ENCODE measurements at places on chromosomes 4 and X. TPM values are rescaled to one million over a fixed set of nuclear protein-coding genes. Genes with fewer than 3 reads are reported as not detected.

Gene PPP2R3B
- polyA plus RNA-seq: 16.7 TPM

Gene NAP1L2
- polyA plus RNA-seq: 0.34 TPM

Gene STAG2
- polyA plus RNA-seq: 73.5 TPM

Gene SPARCL1
- polyA plus RNA-seq: not detected

Gene CCDC110
- polyA plus RNA-seq: 0.92 TPM

Gene CT45A10
- polyA plus RNA-seq: not detected

Gene PRIMPOL
- polyA plus RNA-seq: 19.8 TPM

Gene KLHL13
- not detected for polyA plus RNA-seq

Gene PHKA2
- 7.7 TPM for polyA plus RNA-seq

GRCh38 chr4:76420188-76420761 lies 666 bp downstream of the CCDC158 start:
- H3K4me3 ChIP-seq: peak overlapping the region; percentile 55
- H3K27ac ChIP-seq: no peak overlapping the region
- no peak for DNase-seq
- H3K36me3 ChIP-seq: no peaks in the 10 kb centered on the region
- peaks cover 19% of the 10 kb centered on the region for H3K27me3 ChIP-seq
- peaks cover 14% of the 10 kb centered on the region for H3K4me1 ChIP-seq

GRCh38 chrX:65451663-65452062 lies 82.9 kb downstream of the LAS1L start:
- peak; percentile 6 for DNase-seq
- no peak overlapping the region for H3K4me3 ChIP-seq
- H3K4me1 ChIP-seq: peaks cover 4% of the 10 kb centered on the region
- no peaks in the 10 kb centered on the region for H3K36me3 ChIP-seq
- H3K27me3 ChIP-seq: no peaks in the 10 kb centered on the region
- H3K27ac ChIP-seq: no peak overlapping the region

- H3K4me1 ChIP-seq: peaks cover 44% of the 10 kb centered on the region
- peak; percentile 52 for DNase-seq
- no peaks in the 10 kb centered on the region for H3K36me3 ChIP-seq
- no peaks in the 10 kb centered on the region for H3K27me3 ChIP-seq
Observed at GRCh38 chrX:37825215-37825842, 22.0 kb downstream of the DYNLT3 start.

DNA sequence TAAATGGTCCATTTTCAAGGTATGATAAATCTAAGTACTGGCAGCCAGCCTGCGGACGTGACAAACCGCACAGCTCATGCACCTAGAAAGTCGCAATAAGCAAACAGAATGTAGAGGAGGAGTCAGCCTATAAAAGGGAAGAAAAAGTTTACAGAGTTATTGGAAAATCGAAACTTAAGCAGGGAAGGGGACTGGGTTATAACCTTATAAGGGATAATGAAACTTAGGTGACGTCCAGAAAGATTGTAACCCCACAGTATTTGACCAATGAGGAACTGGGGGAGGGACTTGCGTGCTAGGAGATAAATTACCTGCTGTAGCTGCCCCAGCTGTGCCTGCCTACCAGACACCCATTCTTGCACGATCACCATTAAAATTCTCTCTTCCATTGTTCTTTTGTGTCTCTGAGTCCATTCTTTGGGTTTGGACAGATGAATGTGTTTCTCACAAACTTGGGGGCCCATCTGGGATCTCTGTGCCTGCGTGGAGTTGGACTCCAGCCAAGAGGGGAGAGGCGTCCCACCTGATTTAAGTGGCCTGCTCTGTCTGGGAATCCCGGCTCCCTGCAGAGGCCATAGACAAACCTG lies 61.0 kb downstream of the ZCCHC12 start:
- DNase-seq: no peak
- H3K27ac ChIP-seq: no peak overlapping the region
- H3K4me3 ChIP-seq: no peak overlapping the region
- no peaks in the 10 kb centered on the region for H3K36me3 ChIP-seq
- H3K27me3 ChIP-seq: peaks cover 34% of the 10 kb centered on the region
- no peaks in the 10 kb centered on the region for H3K4me1 ChIP-seq

GRCh38 chr4:73607375-73608033 lies 12.7 kb downstream of the RASSF6 start:
- no peaks in the 10 kb centered on the region for H3K36me3 ChIP-seq
- H3K4me3 ChIP-seq: no peak overlapping the region
- H3K27me3 ChIP-seq: no peaks in the 10 kb centered on the region
- H3K27ac ChIP-seq: no peak overlapping the region
- H3K4me1 ChIP-seq: peaks cover 17% of the 10 kb centered on the region
- no peak for DNase-seq

DNA sequence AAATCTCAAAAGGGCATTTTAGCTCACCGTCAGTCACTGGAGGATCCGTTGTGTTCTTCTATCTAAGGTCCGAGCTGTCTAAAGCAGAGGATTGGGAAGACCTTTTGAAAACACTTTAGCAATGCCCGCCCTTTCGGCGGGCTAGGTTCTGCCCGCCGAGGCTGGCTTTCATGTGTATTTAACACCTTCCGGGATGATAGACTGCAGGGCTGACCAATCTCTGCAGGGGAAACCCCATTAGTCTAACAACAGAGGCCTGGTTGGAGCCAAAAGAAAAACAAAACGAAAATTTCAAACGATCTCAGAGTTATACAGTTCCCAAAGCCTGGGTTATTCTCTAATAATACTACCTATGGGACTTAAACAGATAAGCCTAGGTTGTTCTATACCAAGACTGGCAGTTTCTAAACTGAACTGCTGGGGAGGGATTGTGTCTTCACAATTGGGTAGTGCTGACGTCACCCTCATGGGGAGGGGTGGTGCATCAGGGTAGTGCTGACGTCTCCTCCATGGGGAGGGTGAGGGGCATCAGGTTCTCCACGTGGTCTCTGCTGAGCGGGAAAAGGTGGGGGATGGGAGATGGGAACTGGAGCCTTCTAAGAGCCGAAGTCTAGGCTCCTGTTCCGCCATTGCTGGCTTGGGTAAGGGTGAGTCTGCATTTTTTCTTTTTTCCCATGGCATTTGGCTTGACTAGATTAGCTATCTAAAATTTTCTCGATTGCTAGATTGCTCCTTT lies 14.8 kb upstream of the CUL4B start:
- H3K4me1 ChIP-seq: no peaks in the 10 kb centered on the region
- no peak overlapping the region for H3K4me3 ChIP-seq
- H3K36me3 ChIP-seq: no peaks in the 10 kb centered on the region
- H3K27ac ChIP-seq: no peak overlapping the region
- H3K27me3 ChIP-seq: no peaks in the 10 kb centered on the region

DNA sequence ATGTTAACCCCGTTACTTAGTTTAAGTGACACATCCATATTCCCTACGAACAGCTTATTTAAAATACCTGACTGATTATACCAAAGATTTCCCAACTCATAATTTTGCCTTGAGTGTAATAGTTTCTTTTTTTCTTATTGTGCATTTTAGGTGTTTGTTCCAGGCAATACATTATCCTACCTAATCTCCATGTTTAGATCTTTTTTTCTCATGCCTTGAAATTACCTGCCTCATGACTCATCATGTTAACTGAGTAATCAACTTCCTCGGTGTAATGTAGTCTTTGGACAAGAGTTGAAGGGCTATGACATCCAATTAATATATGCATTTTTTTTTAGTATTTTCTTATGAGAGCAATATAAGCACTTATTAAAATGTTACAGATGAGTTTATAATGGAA lies 228.7 kb upstream of the ANKRD50 start:
- H3K4me1 ChIP-seq: no peaks in the 10 kb centered on the region
- H3K27ac ChIP-seq: no peak overlapping the region
- no peaks in the 10 kb centered on the region for H3K27me3 ChIP-seq
- no peak overlapping the region for H3K4me3 ChIP-seq
- DNase-seq: no peak

DNA sequence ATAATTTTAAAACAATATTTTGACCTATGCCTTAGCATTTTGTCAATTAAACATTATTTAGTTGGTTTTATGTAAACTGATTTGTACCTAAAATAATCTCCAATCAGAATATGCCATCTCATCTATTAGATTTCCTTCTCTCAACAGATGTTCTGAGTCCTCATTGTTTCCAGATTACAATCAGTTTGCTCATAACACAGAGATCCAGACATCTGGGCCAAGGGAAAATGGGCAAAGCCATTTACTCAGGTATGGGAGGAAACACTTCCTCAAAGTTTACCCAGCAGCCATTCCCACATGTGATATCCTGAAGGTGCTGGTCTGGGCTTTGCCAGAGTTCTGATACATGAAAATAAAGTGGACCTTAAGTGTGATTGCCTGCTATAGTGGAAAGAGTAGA lies 217.9 kb upstream of the GPC4 start:
- H3K27me3 ChIP-seq: no peaks in the 10 kb centered on the region
- no peak overlapping the region for H3K27ac ChIP-seq
- no peak overlapping the region for H3K4me3 ChIP-seq
- DNase-seq: no peak
- no peaks in the 10 kb centered on the region for H3K36me3 ChIP-seq
- H3K4me1 ChIP-seq: no peaks in the 10 kb centered on the region

DNA sequence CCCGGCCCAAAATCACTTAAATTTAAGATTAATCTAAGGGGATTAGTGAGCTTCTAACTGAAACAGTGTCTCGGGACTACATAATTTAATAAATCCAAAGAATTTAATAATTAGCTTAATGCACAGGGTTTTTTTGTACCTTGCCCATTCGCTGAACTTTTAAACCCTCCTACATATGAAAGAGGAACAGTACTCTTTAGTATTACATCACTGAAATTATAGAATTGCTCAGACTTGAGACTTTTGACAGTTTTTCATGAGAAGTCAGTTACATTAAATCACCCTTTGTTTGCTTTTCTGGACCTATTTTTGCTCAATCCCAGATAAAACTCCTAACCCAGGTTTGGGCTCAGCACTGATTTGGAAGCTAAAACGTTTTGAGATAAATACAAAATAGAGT lies 2.4 kb upstream of the TADA2B start:
- H3K36me3 ChIP-seq: no peaks in the 10 kb centered on the region
- no peak overlapping the region for H3K4me3 ChIP-seq
- peaks cover 25% of the 10 kb centered on the region for H3K4me1 ChIP-seq
- DNase-seq: no peak
- H3K27ac ChIP-seq: no peak overlapping the region
- H3K27me3 ChIP-seq: no peaks in the 10 kb centered on the region

DNA sequence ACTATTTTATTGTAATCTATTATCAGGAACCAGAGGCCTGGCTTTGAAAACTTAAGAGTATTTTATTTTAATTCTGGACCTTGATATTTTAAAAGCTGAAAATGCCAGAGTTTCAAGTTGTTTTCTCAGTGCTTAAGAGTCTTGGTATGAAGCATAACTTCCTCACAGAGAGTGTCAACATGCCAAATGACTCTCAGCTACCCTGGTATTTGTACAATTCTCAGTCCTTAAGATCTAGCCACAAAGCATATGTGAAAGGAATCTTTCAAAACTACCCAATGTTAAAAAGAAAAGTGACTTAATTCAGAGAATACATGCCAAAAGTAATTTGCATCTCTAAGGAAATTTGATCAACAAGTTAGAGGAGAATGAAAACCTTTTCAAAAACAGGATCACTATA lies 171.9 kb downstream of the DKK2 start:
- DNase-seq: no peak
- no peaks in the 10 kb centered on the region for H3K36me3 ChIP-seq
- no peak overlapping the region for H3K27ac ChIP-seq
- H3K4me3 ChIP-seq: no peak overlapping the region
- no peaks in the 10 kb centered on the region for H3K27me3 ChIP-seq

DNA sequence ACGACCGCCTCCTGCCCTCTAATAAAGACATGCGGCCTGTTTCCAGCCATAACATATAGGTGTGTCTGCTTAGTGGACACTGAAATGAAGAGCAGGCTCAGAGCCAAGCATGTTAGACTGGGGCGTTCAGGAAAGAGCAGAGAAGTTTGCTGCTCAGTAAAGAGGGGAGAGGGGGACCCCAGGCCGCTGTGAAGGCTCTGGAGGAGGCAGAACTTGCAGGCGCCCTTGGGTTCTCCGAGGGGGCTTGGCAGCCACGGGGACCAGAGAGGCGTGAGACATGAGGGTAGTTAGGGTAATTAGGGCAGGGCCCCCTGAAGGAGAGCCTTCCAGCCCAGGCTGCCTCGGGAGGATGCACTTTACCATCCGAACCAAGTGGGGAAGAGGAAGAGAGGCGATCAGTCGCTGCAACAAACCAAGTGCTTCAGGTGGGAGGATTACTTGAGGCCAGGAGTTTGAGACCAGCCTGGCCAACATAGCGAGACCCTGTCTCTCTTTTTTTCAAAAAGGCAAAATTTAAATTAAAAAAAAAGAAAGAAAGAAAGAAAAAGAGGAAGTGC lies 46.6 kb upstream of the CDKN2AIP start:
- H3K4me3 ChIP-seq: peak overlapping the region; percentile 87
- peaks cover 42% of the 10 kb centered on the region for H3K4me1 ChIP-seq
- no peaks in the 10 kb centered on the region for H3K36me3 ChIP-seq
- H3K27ac ChIP-seq: no peak overlapping the region

GRCh38 chr4:188781655-188782054 lies 642.4 kb downstream of the TRIML1 start:
- H3K4me1 ChIP-seq: no peaks in the 10 kb centered on the region
- H3K36me3 ChIP-seq: no peaks in the 10 kb centered on the region
- no peak overlapping the region for H3K4me3 ChIP-seq

- no peaks in the 10 kb centered on the region for H3K36me3 ChIP-seq
- H3K27me3 ChIP-seq: no peaks in the 10 kb centered on the region
- DNase-seq: no peak
Observed at GRCh38 chr4:187065396-187065795, 341.7 kb upstream of the FAT1 start.

- H3K4me3 ChIP-seq: no peak overlapping the region
- no peaks in the 10 kb centered on the region for H3K4me1 ChIP-seq
- H3K27ac ChIP-seq: no peak overlapping the region
- no peaks in the 10 kb centered on the region for H3K36me3 ChIP-seq
- no peak for DNase-seq
Observed at GRCh38 chr4:39181520-39181904, 817 bp upstream of the WDR19 start.

DNA sequence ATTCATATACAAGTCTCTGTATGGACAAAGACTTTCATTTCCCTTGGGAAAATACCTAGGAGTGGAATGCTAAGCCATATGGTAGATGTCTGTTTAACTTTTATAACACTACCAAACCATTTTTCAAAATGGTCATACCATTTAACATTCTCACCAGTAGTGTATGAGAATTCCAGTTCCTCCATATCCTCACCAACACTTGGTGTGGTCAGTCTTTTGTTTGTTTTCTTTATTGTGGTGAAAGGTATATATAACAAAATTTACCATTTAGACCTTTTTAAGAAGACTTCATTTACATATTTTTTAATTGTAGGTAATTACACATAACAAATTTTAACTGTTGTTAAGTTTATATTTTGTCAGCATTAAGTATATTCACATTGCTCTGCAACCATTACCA lies 12.7 kb upstream of the APLN start:
- H3K36me3 ChIP-seq: peaks cover 3% of the 10 kb centered on the region
- H3K4me3 ChIP-seq: no peak overlapping the region
- DNase-seq: no peak
- no peak overlapping the region for H3K27ac ChIP-seq

DNA sequence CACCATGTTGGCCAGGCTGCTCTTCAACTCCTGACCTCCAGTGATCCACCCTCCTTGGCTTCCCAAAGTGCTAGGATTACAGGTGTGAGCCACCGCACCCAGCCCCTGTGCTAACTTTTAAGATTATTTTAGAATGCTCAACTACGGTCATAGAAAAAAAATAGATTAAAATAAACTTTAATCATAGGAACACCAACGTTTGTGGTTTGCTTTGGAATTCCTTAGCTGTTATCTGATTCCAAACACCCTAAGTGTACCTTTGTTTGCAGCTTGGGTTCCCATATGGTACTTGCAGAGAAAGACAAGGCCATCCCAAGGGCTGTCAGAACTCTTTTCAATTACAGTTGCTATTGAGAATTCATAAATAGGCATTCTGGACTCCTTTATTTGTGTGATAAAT lies 90.1 kb upstream of the EFHC2 start:
- H3K27ac ChIP-seq: no peak overlapping the region
- H3K4me1 ChIP-seq: no peaks in the 10 kb centered on the region
- peaks cover 9% of the 10 kb centered on the region for H3K36me3 ChIP-seq
- H3K27me3 ChIP-seq: no peaks in the 10 kb centered on the region
- no peak overlapping the region for H3K4me3 ChIP-seq
